Suppressor macrophage treated with lipopolysaccharide for 1 hour (primary cell): ENCODE measurements at places on chromosomes 3 and 15.

DNA sequence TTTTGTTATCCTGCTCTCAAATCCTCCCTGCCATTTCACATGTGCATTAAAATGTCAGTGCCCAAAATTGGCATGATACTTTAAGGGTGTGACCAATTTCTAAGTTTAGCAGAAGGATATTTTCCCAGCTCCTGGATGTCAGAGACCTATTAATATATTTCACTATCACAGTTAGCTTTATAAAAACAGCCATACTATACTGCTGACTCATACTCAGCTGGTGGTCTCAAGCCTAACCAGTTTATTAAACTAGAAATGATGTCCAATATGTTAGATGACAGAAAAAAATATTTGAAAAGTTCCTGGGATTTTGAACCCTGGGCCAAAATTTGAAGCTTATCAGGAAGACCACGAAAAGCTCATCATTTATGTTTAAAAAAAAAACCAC lies 60.9 kb upstream of the ZNF280D start:
- DNase-seq, result no peak

GRCh38 chr15:61095804-61096506 lies 133.1 kb downstream of the RORA start:
- no peak for DNase-seq

- DNase-seq, result no peak
These were observed 725.2 kb upstream of the GOLIM4 start for GRCh38 chr3:168820810-168821415.

GRCh38 chr3:177441813-177442646 lies 244.7 kb upstream of the TBL1XR1 start:
- peak; percentile 41 for DNase-seq

- no peak for DNase-seq
These were observed 783.3 kb upstream of the ARRDC4 start for GRCh38 chr15:97177151-97177577.

GRCh38 chr15:98967916-98968315 lies 39.7 kb downstream of the PGPEP1L start:
- DNase-seq, result no peak

DNA sequence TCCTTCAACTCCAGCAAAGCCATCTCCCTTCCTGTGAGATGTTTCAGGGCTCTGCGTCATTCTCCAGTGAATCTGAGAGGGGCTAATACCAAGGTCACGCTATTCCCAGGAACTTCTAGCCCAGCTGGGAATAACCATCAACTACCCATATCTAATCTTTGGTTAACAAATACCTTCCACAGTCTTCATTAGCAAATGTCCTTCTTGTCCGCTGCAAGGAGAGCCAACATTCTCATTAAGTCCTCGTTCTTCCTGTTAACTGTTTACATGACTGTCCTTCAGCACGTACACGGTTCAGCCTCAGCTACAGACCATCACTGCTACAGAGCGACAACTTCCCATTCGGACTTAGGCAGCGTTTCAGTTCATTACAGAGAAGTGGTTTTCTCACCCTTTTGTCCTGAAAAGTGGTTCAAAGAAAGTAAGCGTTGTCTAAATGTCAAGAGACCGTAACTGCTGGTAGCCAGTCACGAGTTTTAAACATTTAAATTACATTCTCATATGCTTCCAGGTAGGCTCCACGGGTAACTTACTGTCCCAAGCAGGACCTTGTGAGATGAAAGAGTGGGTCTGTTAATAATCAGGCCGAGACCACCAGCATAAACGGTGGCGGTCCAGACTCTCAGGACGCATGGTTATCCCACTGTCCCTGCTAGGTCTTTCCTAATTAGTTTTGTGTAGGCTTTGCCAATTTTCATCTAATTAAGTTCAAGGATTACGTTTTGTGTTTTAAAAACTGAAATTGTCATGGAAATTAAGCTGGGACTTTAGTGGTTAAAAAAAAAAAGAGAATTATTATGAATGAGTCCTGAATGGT lies 63.8 kb downstream of the CHSY1 start:
- peak; percentile 48 for DNase-seq

- no peak for DNase-seq
These were observed 35.4 kb upstream of the ETV5 start for GRCh38 chr3:186144257-186144656.

DNA sequence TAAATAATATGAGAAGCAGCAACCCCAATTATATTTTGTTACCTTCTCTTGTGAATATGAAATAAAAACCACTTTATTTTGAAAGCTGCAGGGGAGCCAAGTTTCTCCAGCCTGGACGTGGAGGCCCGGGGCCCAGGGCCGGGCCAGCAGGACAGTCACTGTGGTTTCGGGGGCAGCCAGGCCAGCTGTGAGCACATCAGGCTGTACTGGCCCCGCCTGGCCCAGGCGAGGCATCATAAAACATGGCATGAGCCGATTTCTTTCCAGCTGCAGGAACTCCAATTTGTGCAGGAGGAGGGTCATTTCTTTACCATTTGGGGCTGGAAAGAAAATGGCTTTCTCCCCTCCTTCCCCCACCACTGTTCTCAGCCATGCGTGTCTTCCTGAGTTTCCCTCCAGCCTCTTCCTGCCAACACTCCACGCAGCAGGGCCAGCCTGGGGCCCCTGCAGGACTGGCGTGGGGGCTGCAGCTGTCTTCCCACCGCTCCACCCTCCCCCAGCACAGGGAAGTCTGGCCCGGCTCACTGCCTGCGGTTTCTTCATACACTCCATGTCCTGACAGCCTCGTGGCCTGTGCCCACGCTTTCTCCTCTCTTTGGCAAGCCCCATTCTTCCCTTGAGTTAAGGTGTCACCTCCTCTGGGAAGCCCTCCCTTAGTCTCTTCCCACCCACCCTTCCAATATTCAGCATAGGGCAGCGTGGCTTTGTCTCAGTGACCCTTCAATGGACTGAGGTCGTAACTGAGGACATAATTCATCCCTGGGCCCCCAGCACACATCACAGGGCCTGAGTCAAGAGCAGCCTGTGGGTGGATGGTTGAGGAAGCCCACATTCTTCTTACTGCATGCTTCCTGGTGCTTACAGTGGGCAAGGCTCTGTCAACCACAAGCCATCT lies 135.8 kb downstream of the CHSY1 start:
- DNase-seq, result peak; percentile 75

- DNase-seq, result no peak
These were observed 29.6 kb upstream of the BHLHE40 start for GRCh38 chr3:4949659-4950058.

DNA sequence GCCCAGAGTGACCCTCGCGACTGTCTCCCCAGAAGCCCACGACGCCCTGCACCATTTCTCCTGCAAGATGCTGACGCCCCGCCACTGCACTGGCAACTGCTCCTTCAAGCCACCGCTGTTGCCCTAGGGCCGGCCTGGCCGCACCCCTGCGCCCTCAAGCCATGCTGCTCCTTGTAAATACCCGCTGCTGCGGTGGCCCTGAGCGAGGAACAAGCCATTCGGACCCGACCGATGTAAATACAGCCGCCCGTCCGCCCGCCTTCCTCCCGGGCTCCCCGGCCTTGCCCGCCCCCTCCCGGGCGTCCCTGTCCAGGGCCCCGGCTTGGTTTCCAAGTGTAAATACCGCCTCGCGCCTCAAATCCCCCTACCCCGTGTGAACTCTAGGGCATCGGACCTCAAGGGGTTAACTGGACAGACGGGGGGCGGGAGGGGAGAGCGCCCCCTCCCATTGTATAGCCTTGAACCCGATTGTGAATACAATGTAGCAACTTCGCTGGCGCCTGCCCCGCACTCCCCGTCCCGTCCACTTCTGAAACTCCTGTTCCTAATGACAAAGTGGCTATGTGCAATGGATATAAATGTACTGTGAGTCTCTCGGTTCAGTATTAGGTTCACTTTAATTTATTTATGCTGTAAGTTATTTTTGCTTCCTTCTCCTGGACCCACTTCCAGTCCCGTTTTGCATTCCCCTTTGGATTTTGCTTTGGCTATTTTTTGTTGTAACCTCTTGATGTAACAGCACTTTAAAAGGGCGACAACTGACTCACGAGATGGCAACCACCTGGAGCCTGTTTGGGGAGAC lies 5.9 kb downstream of the RNU6-1 start:
- peak; percentile 79 for DNase-seq

GRCh38 chr3:179958143-179958542 lies 78.6 kb downstream of the PEX5L start:
- no peak for DNase-seq

- peak; percentile 67 for DNase-seq
These were observed 9.4 kb upstream of the CMSS1 start for GRCh38 chr3:99808163-99808794.

DNA sequence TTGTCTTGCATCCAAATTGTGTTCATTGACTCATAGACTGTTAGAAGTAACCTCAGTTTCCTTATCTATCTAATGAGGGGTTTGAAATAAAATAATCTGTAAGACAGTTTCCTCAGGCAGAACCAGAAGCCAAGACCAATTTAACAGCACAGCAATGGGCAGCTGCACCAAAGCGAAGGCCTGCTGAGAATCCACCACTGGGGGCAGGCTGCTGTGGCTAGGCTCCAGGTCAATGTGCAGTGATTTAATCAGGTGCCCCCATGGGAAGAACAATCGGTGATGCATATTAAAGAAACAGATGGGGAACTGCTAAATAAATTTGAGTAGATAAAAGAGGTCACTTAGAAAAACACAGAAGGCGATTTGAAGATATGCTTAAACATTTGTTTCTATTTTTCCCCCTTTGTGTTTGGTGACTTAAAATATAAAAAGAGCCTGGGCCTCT lies 28.0 kb upstream of the TMOD3 start:
- DNase-seq, result peak; percentile 21

- DNase-seq, result no peak
These were observed 696.0 kb downstream of the ZNF385D start for GRCh38 chr3:21055015-21055414.

GRCh38 chr15:74123131-74123429 lies 7.3 kb upstream of the ISLR2 start:
- no peak for DNase-seq

DNA sequence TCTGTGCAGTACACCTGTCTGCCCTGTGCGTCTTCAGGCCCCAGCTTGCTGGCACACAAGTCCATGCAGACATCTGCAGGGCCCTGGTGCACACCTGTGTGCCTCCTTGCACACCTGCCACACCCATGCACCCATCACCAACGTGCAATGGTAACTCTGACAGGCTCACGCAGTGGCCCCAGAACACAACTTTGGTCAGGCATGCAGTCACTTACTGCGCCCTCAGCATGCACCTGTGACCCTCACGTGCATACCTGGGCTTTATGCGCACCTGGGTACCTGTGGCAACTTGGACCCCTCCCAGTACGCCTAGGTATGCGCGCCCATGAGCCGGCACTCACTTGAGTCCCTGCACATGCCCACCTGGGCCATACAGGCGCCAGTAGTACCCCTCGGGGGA lies 1.7 kb downstream of the PLXND1 start:
- no peak for DNase-seq

- DNase-seq, result no peak
These were observed 330.0 kb downstream of the PYDC2 start for GRCh38 chr3:191790934-191791333.

GRCh38 chr3:16455001-16455400 lies 58.5 kb downstream of the RFTN1 start:
- no peak for DNase-seq

GRCh38 chr3:188558343-188559071 lies 404.6 kb downstream of the LPP start:
- DNase-seq, result peak; percentile 85

GRCh38 chr15:50353251-50353974 lies 1.6 kb downstream of the GABPB1 start:
- peak; percentile 94 for DNase-seq

GRCh38 chr3:105516972-105517371 lies 150.3 kb downstream of the ALCAM start:
- no peak for DNase-seq

DNA sequence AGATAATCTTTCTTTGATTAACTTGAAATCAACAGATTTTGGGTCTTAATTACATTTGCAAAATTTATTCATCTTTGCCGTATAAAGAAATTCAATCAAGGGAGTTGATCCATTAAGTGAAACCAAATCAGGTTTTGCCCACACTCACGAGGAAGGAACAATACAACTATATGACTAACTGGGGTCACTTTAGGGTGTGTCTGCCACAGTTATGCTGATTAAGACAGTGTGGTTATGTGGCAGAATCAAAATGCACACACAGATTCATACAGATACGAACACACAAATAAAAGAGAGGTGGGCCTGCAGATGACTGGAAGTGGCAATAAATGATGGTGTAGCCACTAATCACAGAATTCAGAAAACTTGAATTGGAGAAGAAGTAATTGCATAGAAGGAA lies 543.5 kb downstream of the GABRG3 start:
- DNase-seq, result no peak

GRCh38 chr15:100958326-100959065 lies 39.3 kb downstream of the LRRK1 start:
- peak; percentile 88 for DNase-seq

GRCh38 chr3:181278468-181279238 lies 289.1 kb upstream of the DNAJC19 start:
- no peak for DNase-seq

GRCh38 chr3:168956076-168956475 lies 707.4 kb downstream of the MECOM start:
- no peak for DNase-seq

DNA sequence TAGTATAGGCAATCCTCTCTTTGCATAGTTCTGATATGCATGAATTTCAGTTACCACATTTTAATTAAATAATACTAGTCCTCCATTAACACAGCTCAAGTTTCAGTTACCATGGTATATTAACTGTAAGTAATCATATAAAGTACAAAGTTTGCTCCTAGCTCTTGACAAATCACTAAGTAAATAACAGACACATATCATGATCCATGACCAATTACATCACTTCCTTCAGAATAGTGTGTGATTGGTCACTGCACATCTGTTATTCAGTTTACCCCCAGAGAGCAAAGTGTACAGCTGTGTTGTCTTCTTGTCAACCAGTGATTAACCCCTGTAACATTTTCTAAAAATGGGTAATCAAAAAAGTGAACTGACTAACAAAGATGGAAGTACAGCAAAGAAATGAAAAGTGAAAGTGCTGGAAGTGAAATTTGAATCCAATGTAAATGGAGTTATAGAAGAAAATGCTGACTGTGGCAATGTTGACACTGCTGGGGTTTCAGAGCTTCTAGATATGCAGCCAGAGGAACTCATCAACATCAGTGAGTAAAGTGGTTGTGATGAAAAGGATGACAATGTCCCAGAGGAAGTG lies 30.2 kb upstream of the LEKR1 start:
- DNase-seq, result peak; percentile 62

DNA sequence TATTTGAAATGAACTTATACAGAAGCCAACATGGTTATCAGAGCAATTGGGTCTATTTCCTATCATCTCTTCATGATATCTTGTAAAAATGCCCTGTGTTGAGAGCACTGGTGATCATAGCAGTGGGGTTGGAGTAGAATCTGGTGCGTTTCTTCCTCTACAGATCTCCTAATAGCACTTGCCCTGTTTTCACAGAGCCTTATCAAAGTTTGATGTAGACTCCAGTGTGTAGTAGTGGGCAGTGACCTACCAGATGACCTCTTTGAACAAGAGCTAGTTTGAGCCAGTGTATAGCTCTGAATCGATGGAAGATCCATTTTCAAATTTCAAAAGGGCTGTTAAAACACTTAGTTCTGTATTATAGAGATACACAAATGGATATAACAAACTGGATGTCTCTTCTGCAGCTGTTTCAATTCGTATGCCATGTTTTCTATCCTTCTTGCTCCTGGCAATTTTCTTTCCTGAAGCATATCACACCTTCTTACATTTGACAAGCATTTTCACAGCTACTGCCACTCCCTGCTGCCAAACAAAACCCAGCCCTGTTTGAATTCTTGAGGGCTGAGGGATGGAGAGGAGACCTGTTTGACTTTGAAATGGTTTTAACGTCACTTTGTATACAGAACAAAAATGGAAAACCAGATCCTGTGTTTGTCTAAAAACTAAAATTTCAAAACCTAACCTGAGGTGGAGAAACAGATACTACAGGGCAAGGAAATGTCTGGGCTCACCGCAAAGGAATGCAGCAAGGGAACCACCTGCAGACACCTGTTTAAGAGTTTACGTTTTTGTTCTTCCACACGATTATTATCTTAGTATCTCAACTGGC lies 354.5 kb upstream of the TPRG1 start:
- DNase-seq, result no peak
